ENCODE measurements at places on chromosomes 2 and 18.
A peak's percentile ranks its signal among the peaks of the same experiment; 100 is the strongest.

DNA sequence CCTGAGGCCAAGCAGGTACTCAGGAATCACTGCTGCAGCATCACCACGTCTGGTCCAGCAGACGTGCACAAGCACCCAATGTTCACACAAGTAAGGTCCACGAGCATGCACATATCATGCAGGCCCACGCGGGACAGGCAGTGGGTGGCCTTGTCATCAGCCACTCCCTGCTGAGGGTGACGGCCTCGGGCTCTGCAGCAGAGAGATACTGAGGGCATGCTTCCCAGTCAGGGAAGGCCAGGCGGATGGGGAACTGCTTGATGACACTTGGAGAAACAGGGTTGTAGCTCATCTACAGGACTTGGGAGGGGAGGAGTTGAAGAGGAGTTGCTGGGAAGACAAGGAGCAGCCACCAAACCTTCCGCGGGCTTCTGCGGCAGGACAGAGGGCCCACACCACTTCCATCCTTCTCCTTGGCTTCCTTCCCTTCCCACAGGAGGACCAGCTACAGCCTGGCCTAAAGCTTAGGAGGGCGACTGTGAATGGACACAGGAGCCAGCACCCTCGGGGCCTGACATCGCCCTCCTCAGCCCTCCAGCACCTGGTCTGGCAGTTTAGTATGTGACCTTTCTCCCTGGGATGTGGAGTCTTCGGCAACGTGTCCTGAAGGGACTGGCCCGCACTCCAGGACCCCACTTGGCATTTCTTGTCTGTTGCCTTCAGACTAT lies 15.2 kb downstream of the MFSD2B start:
- DNase-seq = no peak

- DNase-seq = no peak
Measured at GRCh38 chr2:23772684-23773083, 154.2 kb downstream of the ATAD2B start.

- DNase-seq = no peak
Measured at GRCh38 chr2:238138331-238139195, at the start of gene KLHL30. KLHL30 (plus strand) TSS chr2:238138668; CDS start chr2:238140755, 2,087 bp downstream.

DNA sequence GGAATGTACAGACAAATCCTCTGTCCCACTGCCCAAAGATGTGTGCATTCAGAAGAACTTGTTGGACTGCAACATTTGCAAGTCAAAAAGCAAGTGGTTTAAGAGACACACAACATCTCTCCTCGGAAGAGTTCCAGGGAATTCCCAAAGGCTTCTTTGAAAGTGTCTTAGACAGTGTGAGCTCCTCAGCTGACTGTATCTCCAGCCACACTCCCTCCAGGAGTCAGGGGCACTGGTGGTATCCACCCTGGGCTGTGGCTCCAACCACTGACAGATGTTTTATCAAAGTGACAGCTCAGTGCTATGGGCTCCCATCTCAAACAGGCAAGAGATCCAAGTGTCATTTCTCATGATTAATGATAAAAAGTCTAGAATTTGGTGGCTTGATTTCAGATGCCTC lies 48.5 kb downstream of the ALK start:
- DNase-seq = no peak

- peak; percentile 47 for DNase-seq
Measured at GRCh38 chr2:37890893-37891495, 34.1 kb upstream of the RMDN2 start.

GRCh38 chr18:28005164-28005563 lies 171.8 kb downstream of the CDH2 start:
- no peak for DNase-seq

GRCh38 chr2:29485631-29486030 lies 370.4 kb downstream of the CLIP4 start:
- DNase-seq = no peak

DNA sequence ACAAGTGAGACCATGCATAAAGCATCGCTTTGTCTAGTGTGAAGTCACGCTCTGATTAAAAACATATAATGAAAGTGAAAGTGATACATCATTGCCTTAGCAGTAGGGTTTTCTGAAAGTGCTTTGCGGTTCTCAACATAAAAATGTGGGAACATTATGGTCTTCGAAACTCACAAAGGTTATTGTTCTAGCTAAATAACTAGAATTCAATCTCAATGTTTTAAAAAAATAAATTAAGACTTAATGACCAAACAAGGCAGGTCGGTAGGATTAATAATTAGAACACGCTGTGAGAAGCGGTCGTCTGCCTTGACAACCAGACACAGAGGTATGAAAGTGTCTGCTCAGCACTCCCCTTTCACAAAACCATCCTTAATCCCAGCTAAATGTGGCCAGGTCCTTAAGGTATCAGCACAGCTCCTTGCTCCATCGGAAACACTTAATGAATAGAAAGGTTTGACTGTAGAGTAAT lies 42.2 kb downstream of the KLHL14 start:
- DNase-seq = peak; percentile 2

DNA sequence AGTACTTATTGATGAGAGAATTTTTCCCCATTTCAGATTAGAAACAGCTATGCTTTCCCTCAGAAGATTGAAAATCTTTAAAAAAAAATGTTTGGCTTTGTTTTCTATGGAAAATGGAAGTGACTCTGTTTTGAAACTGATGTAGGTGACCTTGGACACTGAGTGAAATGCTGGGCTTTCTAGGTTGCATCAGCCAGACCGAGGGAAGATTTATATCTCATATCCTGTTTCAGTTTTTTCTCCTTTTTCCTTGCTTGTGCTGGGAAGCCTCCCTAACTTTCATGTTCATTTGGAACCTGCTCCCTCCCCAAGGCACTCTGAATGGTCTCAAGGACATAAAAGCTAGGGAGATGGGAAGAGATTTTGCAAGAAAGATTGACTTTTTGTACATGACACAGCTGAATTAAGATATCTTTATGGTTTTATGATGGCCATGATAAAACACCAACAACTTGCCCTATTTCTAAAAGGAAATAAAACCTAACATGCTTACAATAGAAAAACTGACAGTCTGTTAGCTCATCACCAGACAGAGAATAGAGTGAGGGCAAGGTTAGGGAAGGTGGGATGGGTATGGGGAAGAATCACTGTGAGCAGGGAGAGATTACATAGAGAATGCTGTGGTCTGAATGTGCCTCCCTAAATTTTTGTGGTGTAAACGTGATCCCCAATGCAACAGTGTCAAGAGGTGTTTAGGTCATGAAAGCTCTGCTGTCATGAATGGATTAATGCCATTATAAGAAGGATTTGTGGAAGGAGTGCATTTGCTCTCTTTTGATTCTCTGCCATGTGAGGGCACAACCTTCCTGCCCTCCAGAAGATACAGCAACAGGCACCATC lies 249.7 kb downstream of the TPGS2 start:
- no peak for DNase-seq

DNA sequence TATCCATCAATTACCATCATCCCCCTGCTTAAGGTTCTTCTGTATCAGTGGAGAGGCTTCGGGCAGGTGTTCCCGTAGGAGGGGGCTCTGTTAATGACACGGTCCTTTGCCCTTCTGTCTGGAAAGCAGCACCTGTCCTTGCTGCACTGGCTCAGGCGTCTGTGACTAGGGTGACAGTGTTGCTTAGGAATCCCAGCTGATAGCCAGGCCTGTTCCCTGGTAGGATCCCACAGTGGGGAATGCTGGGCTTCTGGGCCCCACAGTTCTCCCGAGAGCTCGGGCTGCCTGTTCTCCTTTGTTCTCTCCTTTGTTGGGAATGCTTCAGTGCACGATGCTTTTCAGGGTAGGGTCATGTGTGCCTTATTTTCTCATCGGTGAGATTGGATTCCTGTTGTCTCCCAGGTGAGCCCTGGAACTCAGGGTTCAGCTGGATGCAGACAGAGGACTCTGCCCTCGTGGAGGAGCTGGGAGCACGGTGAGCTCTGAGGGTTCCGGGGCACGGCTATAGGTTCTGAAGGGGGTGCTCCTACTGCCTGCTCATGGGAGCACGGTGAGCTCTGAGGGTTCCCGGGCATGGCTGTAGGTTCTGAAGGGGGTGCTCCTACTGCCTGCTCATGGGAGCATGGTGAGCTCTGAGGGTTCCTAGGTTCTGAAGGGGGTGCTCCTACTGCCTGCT lies 9.6 kb downstream of the SNTG2 start:
- no peak for DNase-seq

DNA sequence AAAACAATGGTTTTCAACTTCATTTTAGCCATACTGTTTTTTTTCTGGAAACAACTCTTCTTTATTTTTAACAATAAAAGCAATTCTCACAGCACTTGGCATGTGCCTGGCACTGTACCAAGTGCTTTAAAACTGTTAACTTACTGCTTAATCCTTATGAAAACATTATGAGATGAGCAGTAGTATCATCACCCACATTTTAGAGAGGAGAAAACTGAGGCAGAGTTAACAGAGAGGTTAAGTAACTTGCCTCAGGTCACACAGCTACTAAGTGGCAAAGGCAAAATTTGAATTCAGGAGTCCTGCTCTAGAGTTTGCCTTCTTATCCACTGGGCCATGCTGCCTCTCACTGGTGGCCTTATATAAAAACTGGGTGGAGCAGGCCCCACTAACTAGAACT lies 23.2 kb downstream of the CTIF start:
- DNase-seq = no peak

- DNase-seq = no peak
Measured at GRCh38 chr2:237326266-237327171, 87.4 kb downstream of the COL6A3 start.

GRCh38 chr18:79726721-79727120 lies 47.1 kb downstream of the CTDP1 start:
- no peak for DNase-seq

DNA sequence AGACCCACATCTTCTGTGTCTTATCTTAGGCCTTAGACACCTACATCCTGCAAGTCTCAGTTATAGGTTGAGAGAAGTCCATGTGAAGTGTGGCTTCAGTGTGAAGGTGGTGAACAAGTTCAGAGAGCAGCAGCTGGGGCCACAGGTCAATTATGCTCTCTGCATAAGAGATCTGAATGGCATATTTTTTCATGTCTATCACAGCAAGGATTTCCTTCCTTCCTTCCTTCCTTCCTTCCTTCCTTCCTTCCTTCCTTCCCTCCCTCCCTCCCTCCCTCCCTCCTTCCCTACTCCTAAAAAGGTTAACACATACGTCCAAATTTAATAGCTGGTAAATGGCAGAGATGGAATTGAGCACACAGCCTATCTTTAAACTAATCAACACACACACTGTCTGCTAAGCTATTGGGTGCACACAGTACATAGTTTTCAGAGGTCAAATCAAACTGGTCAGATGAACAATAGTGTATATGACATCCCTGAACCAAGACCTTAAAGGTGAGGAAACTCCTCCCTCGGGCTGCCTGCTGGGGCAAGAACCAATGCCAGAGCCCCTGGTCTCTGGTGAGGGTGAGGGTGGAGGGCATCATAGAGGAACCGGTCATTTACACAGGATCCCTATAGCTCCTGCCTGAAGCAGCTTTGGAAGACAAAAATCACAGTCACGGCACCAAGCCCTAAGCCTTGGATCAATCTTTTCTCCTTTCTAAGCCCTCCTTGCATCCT lies 240.9 kb downstream of the ICOS start:
- no peak for DNase-seq

DNA sequence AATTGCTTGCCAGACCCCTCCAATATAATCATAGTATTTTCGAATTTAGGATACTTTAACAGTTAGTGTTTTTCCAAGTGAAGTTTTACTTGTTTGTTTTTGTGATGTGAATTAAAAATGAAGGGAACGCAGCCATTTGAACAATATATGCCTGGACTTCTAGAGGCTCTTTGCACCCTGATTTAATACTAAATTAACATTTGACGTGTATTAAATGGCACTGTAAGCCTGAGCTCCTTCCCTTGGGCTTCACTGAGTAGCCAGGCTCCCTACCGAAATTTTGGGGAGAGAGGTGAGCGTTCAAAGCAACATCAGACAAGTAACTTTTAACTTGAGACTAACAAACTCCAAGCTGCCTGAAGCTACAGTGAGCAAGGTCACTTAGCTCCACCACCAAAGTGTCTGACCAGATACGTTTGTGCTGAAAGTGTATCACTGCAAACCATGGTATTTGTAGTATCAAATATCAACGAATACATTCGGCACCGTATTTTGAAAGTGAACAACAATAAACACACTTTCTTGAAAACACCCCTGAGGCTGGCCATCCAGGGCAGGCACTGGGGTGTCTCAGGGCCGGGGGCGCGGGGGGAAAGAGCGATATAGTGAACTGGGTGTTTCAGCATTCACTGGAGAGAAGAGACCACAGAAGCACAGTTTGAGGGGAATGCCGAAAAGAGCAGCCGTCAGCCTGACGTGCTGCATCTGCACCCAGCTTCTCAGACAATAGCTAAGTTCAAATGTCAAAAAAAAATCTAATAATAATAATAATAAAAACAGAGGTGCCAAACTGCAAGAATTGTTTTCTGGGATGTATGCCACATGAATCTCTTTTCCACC lies 7.7 kb upstream of the POU3F3 start:
- no peak for DNase-seq

- no peak for DNase-seq
Measured at GRCh38 chr2:51790854-51791253, 758.9 kb upstream of the NRXN1 start.

- no peak for DNase-seq
Measured at GRCh38 chr18:34976534-34976898, 64.7 kb upstream of the MAPRE2 start.

GRCh38 chr2:188784269-188784762 lies 189.9 kb upstream of the COL3A1 start:
- no peak for DNase-seq

DNA sequence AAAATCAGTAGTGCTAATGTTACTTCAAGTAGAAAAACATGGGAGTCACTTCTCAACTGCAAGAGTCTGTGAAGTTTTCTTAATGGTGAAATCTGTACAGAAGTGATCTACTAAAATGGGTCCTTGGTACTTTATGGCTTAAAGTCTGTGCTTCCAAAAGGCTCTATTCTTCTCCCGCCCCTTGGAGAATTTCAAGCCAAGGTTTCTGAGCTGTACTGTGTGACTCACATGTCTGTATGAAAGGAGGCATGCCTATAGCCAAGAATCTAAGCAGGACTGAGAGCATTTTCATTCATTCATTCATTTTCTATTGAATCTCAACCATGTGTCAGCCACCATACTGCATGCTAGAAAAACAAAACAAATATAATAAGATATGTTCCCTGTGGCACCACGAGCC lies 19.8 kb upstream of the DDX18 start:
- no peak for DNase-seq

DNA sequence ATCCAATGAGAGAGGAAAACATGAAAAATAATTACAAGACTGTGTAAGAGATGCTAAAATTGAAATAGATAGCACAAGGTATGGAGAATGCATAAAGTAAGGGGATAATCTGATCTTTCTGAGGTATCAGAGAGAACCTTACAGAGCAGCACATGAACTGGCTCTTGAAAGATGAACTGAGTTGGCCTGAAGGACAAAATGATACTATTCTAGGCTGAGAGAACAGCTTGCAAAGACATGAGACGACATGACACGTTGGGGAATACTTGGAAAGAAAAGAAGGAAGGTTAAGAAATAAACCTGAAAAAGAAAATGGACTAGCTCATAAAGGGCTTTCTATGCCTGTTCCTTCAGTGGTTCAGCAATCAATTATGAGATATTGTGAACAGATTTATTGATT lies 152.7 kb upstream of the MYO3B start:
- no peak for DNase-seq

DNA sequence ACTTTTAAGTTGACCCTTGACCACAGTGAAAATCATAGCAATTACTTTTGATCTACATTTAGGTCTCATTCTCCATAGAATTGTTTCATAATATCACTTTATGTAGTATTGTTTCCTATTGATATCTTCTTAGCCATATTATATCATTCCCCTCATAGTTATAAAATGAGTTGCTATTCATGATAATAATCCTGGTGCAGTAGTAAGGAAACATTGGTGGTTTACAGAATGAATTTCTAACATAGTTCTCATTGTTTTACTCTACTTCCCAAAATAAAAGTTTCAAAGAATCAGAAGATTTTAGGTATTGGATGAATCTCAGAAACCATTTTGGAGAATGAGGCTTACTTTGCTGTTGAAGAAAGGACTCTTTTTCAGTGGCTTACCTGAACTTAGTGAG lies 246.0 kb downstream of the PARD3B start:
- no peak for DNase-seq

Measured in MV-4-11 (cell line).